ENCODE measurements at places on chromosomes 1 and 21.

GRCh38 chr1:5577255-5578040, 414.8 kb downstream of the NPHP4 start:
- DNase-seq, result no peak

DNA sequence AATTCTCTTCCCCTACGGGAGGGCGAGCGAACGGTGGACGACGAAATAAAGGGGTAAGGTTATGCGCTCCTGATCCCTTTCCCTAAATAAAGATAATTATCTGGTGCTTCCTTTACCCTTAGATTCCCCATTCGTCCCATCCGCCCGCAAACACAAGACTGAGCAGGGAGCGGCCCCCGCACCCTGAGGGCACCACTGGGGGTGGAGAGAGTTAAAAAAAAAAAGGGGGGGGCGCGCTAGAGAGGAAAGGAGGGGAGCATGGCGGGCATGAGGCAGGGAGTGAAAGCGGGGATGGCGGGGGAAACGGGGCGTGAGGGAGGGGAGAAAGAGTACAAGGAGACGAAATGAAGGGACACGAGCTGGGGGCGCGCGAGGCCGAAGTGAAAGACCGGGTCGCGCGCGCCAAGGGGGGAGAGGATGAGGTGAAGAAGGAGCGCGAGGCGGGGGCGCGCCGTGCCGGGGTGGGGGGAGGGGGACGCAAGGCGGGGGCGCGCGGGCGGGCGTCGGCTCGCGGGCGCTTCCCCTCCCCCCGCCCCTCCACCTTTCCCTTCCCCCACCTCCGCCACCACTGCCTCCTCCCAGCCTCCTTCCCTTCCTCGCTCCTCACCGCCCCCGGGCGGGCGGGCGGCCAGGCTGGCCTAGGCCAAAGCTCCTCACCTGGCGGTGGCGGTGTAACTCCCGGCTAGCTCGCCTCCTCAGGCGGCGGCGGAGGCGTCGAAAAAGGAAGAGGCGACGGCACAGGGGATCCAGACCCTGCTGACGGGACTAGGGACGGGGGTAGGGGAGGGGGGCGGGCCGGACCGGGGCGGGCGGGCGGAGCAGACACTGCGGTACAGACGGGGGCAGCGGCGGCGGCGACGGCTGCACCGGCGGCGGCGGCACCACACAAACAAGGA, 448 bp downstream of the GATAD2B start:
- DNase-seq, result peak; percentile 72

GRCh38 chr1:115973154-115973553, 3.2 kb upstream of the SLC22A15 start:
- DNase-seq, result no peak

- DNase-seq, result no peak
Measured at GRCh38 chr1:43349594-43350306, 9.0 kb upstream of the CDC20 start.

- no peak for DNase-seq
Measured at GRCh38 chr1:67700692-67701410, 15.8 kb downstream of the GADD45A start.

DNA sequence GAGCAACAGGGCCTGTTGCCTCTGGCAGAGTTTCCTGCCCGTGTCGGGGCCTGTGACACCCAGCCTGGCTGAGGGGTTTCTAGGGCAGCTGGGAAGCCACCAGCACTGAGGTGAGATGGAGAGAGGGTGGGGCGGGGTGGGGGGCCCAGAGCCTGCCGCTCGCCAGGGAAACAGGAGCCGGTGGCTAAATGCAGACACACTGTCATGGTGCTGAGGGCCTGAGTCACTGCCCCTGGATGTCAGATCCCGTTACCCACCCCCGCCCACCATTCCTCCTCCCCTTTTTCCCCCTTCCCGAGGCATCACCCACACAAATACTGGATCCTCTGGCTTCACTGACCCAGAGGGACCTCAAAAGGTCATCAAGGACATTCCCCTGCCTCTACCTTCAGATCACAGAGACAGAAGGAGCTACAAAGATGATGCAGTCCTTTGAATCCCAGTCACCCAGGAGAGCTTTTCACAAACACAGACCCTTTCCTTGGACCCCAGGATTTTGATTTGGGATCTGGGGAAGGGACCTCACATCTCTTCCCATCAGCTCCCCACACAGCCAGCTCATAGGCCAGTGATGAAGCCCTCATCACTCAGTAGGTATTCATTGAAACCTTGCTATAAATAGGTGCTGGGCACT, 1.9 kb upstream of the HSPB7 start:
- no peak for DNase-seq

GRCh38 chr1:86429835-86430234, 5.9 kb downstream of the CLCA2 start:
- DNase-seq, result no peak

- no peak for DNase-seq
Measured at GRCh38 chr1:218247339-218247738, 37.8 kb upstream of the RRP15 start.

GRCh38 chr1:219906924-219907771, 21.2 kb downstream of the SLC30A10 start:
- DNase-seq, result no peak

- no peak for DNase-seq
Measured at GRCh38 chr1:200228081-200228480, 181.8 kb downstream of the ZNF281 start.

DNA sequence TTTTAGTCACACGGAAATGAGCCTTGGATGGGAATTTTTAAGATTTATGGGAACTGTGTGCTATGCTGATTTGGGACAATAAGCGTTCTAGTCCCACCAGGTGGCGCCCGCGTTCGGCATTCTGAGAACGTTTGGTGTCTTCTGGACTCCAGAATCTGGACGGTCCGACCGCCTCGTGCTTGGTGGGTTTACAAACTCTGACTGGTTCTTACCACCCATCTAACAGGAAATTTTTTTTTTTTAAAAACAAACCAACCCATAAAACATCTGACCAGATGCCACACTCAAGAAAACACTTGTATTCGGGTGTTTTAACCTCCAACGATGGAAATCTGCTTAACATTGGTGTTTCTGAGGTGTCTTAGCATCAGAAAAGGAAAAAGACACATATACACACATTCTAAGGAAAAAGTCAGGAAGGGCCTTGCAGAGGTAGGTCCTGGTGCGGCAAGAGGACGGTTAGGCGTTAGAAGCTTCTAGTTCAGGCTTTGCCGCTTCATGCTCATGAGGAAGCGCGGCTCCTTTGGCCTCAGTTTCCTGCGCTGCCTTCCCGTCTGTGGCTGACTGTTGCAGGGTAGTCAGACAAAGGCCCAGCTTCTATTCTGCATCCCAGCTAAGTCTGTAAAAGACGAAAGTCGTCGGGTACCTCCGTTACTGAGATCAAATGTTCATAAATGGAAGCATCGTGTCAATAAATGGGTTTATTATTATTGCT, 814 bp upstream of the DYRK3 start:
- DNase-seq, result peak; percentile 37

DNA sequence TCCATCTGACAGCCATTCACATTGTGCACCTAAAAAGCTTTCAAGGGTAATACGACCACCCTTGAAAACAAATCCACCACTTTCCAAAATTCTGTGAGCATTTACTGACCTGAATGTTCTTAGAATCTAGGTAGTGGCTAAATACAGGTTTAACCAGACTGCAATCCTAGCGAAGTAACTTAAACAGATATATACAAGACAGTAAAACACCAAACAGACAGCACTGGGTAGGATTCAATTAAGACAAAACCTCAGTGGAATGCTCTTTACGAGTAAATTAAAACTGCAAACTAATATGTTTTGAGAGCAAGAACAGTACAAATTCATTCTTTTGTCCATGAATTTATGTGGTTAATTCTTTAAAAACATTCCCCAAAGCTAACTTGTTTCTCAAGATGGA, 354.2 kb upstream of the ESRRG start:
- no peak for DNase-seq

- peak; percentile 29 for DNase-seq
Measured at GRCh38 chr1:12001249-12001917, 17.9 kb upstream of the MIIP start.

- no peak for DNase-seq
Measured at GRCh38 chr1:31041529-31041928, 24.0 kb downstream of the PUM1 start.

GRCh38 chr1:25735956-25736529, 64.0 kb upstream of the SELENON start:
- DNase-seq, result no peak

GRCh38 chr1:219322766-219323165, 149.1 kb downstream of the LYPLAL1 start:
- DNase-seq, result no peak

- no peak for DNase-seq
Measured at GRCh38 chr1:214019499-214019898, 31.7 kb downstream of the PROX1 start.

- DNase-seq, result no peak
Measured at GRCh38 chr1:56339786-56340465, 239.4 kb downstream of the PLPP3 start.

- DNase-seq, result no peak
Measured at GRCh38 chr1:6985549-6986276, 200.5 kb downstream of the CAMTA1 start.

- no peak for DNase-seq
Measured at GRCh38 chr1:178910023-178910422, 39.1 kb upstream of the ANGPTL1 start.

DNA sequence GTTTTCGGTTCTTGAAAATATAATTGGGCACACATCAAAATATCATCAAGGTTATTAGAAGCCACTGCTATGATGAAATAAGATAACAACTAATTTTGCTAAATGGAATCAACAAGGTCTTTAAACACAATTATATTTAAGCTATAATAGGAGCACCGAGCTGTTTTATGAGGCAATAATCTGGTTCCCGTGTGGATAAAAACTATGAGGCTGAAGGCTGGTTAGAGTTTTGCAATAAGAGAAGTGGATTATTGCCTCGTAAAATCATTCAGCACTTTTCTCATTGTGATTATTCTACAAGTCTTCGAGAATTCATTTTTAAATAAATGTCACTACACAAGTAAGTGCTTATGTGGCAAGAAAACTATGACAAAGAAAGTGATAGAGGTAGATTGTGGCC, 975.7 kb upstream of the ADGRL2 start:
- no peak for DNase-seq
